ENCODE measurements at places on chromosomes 1 and 21. TPM values are rescaled to one million over a fixed set of nuclear protein-coding genes. Genes with fewer than 3 reads are reported as not detected.

DNA sequence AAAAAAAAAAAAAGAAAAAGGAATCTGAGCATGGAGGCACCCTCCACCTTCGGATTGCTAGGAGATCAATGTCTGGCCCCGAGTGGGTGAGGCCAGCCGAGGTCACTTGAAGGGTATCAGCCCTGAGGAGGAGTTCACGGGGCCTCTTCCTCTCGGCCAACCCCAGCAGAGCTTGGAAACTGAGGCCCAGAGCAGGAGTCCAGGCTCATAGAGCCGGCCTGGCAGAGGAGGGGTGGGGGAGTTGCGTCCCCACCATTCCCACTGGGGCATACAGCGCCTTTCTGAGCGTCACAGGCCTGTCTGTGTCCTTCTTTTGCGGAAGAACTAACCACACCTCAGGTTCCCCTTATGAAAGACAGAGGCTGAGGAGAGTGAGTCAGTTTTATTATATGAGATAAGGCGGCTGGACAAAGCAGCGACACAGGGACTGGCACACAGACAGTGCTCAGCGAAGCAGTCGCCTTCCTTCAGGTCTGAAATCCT is 17.1 kb upstream of the EPHA2 start:
- DNase-seq, result no peak

DNA sequence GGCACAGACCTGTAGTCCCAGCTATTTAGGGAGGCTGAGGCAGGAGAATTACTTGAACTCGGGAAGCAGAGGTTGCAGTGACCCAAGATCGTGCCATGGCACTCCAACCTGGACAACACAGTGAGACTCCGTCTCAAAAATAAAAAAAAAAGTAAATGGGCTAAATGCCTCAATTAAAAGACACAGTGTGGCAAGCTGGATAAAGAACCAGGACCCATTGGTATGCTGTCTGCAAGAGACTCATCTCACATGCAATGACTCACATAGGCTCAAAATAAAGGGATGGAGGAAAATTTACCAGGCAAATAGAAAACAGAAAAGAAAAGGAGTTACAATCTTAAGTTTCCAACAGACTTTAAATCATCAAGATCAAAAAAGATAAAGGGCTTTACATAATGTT is 40.3 kb downstream of the ACBD6 start:
- DNase-seq, result no peak

The NBPF4 gene
- total RNA-seq, result not detected

The TMEM50A gene
- 88.5 TPM for total RNA-seq

DNA sequence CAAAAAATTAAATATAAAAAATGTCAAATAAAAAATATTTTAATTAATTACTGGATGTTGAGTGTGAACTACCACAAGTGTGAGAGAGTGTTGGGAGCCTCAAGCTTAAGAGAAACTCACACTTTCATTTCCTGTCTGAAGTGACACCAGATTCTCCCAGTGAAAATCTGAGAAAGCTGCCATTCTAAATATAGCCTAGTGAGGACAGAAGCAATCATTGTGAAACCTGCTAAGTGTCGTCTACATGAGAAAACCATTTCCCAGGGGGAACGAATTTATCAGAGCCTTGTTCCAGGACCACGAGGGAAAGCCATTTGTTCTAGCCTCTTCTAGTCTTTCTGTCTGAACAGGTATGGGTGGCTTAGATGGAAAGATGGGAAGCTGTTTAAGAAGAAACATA is 329.3 kb upstream of the PRMT6 start:
- no peak for DNase-seq

DNA sequence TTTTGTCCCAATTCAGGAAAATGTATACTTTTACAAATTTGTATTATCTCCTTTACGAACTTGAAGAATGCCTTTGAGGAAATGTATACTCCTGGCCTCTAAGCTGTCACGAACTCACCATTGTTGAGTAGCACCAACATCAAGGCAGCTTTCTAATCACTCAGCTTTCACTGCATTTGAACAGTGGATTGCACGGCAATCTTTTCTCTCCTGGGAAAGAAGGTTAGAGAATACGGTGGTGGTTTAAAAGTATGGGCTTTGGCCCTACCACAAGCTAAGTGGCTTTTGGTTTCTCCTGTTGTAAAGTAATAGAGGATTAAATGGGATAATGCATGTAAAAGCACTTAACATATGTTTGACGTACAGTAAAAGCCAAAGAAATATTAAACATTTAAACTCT is 57.8 kb downstream of the CNST start:
- no peak for DNase-seq

The IARS2 gene
- total RNA-seq, result 66.7 TPM

- DNase-seq, result no peak
Measured at GRCh38 chr1:93296555-93297154, 49.1 kb upstream of the DR1 start.
